ENCODE measurements at places on chromosomes 1 and 21.

DNA sequence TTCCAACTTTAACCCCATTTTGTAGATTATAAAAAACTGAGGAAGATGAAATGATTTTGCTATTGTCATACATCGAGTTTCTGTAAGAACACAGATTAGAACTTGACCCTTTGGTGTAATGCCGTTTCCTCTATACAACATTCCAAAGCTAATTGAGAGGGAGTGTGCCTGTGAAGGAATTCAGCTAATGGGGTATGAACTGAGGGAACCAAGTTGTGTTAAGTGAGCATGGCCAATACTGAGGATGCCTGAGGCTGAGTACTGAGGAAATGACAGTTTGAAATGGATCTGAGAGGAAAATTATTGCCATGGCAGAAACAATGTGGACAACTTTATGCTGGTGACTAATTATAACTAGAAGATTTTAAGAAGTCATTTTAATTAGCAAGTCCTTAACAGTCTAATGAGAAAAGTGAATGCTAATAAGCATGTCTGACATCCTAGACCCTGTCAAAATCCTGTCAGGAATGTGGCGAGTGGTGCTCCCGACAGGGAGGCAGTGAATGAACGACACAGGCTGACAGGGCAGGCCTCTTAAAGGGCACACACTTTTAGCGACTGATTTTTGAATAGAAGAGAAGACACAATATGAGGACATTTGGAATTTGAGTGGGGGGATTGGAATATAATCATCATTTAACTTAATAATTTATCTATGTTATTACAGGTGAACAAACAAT lies 262.5 kb downstream of the HLX start:
- no peak for DNase-seq

- no peak for DNase-seq
These were observed 4.6 kb downstream of the LRRC8B start for GRCh38 chr1:89529196-89529595.

DNA sequence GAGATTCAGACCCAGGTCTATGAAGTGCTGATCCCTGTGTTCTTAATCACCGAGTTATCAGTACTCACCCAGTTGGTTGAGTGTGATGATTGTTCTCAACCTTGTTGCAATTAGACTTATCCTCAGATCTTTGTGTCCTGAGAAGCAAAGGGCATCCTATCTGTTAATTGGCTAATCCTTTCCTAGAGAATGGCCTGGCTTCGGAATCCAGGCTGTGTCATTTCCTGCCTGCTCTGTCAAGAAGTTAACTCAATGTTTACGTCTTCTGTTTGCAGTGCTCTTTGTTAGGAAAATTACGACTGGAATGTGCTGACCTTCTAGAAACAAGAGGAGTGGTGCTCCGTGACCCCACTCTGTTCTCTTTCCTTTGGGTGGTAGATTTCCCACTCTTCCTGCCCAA lies 14.7 kb downstream of the GAS5 start:
- DNase-seq = peak; percentile 73

GRCh38 chr1:43256675-43257570 lies 12.9 kb upstream of the TMEM125 start:
- no peak for DNase-seq

GRCh38 chr1:12168451-12169160 lies 1.8 kb downstream of the TNFRSF1B start:
- DNase-seq = no peak

DNA sequence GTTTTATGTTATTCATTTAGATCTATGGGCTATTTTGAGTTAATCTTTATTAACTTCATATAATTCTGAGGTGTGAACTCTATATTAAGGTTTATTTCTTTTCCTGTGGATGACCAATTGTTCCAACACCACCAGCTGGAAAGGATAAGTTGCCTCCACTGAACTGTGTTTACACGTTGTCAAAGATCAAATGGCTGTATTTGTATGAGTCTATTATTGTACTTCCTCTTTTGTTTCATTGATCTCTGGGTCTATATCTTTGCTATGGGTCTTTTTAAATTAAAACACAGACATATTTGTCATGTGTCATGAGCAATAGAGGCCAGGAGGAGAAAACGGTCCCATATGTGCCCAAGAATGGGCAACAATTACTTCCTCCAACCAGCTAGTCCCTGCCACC lies 5.2 kb upstream of the MAB21L3 start:
- no peak for DNase-seq

- no peak for DNase-seq
These were observed 62.2 kb downstream of the MYOM3 start for GRCh38 chr1:24049733-24050132.

- no peak for DNase-seq
These were observed 20.3 kb upstream of the FNBP1L start for GRCh38 chr1:93427656-93428055.

- DNase-seq = no peak
These were observed 434.3 kb downstream of the PTPRC start for GRCh38 chr1:199073166-199073565.

GRCh38 chr1:165117482-165117881 lies 239.0 kb downstream of the LMX1A start:
- no peak for DNase-seq

GRCh38 chr1:163844459-163844858 lies 522.7 kb downstream of the NUF2 start:
- DNase-seq = peak; percentile 42

DNA sequence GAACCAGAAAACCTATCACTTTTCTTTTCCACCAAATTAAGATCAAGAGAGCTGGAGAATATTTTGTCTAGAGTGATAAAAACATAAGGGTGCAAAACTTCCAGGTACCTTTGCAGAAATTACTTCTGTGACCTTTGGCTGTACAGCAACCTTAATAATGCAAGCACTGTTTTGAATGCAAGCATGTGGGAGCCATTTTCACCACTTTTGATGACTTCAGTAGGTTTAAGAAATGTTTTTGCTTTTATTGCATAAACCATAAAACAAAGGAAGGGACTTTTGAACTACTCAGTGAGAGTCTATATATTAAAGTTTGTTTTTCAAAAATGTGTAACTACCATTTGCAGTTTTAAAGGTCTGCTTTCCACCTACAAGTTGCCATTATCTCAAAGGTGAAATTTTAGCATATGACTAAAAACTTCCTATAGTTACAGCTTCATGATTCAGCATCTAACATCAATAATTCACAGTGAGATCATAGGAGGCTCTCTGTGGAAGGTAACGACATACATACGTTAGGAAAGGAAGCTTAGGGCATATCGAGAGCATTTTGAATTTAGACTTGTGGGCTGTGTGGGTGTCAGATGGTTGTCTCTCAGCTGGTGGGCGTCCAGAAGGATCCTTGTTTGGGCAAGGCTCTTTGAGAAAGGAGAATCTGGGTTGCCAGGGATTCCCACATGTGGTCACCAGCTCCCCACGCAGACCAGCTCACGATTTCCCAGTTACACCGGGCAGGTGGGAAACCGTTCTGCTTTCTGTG lies 1.1 kb upstream of the GADD45A start:
- peak; percentile 32 for DNase-seq

GRCh38 chr21:10464975-10465374 lies 56.4 kb upstream of the TPTE start:
- DNase-seq = no peak

- no peak for DNase-seq
These were observed 101.8 kb downstream of the RHOU start for GRCh38 chr1:228837032-228837431.

GRCh38 chr1:179310291-179310690 lies 16.7 kb downstream of the SOAT1 start:
- DNase-seq = no peak

DNA sequence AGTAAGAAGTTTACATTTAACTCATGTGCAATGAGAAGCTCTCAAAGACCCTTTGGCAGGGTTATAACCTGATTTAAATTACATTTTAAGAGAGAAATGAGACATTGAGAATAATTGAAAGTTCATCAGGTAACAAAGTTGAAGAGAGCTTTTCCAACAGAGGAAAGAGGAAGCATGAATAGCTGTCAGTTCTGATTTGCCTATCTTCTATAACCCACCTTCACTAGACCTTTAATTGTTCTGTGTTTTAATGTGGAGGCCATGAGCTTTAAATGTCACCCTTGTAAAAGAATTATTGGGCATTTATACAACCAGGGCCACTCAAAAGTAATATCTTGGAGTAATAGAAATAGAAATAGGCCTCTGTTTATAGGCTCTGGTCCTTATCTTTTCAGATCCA lies 9.3 kb upstream of the FCRL1 start:
- DNase-seq = no peak
